ENCODE measurements at places on chromosomes 6 and 20.

GRCh38 chr6:20711518-20711917, 177.3 kb downstream of the CDKAL1 start:
- no peak for DNase-seq

DNA sequence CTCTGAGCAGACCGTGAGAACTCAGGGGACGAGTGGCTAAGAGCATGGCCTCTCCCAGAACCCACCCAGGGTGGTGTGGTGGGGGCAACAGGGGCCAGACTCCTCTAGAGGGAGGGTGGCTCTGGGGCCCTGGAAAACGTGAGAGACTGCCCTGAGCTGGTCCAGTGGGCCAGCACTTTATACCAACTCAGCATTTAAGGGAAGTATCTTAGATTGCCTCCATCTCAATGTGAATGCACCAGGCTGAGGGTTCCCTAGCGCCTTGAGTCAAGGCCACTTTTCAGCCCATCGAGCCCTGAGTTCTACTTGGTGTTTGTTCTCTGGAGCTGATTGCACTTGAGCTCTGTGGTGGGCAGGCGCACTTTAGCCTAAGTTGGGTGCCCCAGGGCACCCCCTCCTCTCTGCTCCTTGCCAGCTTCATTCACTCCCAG, 42.0 kb upstream of the IRF4 start:
- no peak for DNase-seq

- DNase-seq, result no peak
Observed at GRCh38 chr6:144321839-144322591, 36.9 kb downstream of the UTRN start.

DNA sequence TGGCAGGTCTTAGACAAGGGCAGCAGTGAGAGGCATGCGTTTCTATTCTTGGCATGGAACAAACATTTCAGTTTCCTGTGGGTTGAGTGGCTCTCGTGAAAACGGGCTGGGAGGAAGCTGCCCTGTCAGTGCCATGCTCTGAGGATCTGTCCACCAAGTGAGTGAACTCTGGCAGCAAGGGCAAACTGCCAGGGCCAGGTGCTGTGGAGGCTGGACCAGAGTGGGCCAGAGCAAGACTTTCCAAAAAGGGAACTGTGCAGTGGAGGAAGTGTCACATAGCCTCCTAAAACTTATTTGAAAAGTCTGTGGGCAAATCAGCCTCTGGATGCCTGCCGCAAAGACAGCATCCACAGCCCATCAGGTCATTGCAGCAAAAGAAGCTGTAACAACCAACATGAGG, 44.2 kb upstream of the TAB2 start:
- DNase-seq, result no peak

- DNase-seq, result no peak
Observed at GRCh38 chr6:127110712-127111111, 7.8 kb upstream of the RSPO3 start.

DNA sequence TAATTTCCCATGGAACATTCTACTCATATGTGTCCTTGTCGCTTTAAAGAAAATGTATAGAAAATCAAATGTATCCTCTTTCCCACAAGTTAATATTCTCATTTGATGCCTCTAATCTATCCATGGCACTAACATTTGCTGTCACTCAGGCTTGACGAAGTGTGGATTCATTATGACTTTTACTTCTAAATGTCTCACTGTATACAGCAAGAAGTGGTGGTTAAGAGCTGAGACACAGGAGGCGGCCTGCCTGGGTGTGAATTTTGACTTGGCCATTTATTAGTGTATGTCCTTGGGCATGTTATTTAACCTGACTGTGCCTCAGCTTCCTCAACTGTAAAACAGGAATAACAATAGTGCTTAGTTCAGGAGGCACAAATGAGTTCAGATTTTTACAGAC, 70.0 kb downstream of the TRMT6 start:
- DNase-seq, result no peak

DNA sequence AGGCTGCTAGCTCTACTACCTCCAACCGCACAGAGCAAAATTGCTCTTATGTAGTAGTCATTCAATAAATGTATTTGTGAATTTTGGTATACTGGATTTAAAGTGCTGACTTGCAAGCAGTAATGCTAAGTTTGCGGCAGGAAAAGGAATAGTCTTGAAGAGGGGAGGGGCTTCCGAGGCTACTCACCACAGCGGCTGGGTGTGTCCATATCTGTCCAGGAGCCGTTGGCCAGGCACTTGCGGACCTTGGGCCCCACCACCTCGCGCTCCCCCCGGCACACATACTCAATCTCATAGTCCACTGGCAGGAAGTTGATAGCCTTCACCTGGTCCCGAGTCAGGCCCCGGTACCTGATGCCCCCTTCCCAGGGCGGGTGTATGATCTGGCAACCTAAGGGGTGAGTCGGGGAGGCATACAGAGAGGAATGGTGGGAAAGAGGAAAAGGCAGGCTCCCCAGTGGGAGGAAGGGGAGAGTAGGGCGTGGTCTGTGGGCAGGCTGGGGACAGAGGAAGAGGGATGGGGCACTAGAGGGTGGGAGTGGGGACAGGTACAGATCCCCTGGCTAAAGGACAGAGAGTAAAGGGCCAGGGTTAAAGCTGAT, 1.7 kb downstream of the GABBR1 start:
- DNase-seq, result peak; percentile 43

DNA sequence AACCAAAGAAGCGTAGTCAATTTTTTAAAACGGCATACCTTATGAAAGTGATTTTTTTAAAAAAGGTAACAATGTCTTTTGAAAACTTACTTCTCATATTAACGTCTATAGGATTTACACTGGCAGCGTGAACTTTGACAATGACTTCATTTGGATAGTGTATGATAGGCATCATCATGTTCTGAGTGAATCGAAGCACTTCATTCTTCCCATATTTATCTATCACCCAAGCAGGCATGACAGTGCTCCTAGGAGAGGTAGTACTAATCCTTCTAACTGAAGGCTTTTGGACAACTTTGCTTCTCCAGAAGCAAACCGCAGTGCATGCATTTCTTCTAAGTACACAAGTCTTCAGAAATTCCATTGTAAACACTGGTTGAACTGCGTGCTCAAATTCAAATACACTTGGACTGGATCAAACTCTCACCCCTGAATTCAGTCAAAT, 618 bp downstream of the RTN4IP1 start:
- DNase-seq, result no peak

DNA sequence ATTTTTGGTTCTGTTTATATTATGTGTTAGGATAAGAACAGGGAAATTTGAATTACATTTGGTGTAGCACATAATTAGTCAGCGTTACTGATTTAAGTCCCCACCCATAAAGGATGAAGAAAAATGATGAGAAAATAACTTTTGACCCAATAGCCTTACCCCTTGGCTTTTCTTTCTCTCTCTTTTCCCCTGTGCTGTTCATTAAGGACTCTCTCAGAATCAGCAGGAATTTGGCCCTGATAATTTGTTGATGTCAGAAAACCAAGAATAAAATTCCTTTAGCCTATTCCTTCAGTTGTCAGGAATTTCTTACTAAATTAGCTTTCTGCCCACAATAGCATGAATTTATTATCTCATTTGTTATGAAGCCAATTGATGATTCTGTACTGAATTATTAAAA, 18.5 kb downstream of the PLCB1 start:
- DNase-seq, result no peak

DNA sequence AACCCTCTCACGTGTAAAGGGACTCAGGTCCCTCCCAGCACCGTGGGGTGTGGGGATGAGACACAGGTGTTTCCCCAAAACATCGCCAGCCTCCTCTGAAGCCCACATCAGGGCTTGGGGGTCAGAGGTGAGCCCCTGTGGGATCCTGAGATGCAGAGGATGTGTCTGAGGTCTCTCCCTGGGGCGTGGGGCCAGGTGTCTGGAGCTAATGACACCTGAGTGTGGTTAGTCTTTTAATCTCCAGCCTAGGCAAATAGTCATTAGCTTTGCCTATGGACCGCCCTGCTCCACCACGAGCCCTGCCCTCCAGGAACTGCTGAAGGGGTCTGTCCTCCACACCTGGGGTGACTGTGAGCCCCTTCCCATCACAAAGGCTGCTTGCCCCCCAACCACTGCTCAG, 1.7 kb downstream of the SRMS start:
- DNase-seq, result no peak

DNA sequence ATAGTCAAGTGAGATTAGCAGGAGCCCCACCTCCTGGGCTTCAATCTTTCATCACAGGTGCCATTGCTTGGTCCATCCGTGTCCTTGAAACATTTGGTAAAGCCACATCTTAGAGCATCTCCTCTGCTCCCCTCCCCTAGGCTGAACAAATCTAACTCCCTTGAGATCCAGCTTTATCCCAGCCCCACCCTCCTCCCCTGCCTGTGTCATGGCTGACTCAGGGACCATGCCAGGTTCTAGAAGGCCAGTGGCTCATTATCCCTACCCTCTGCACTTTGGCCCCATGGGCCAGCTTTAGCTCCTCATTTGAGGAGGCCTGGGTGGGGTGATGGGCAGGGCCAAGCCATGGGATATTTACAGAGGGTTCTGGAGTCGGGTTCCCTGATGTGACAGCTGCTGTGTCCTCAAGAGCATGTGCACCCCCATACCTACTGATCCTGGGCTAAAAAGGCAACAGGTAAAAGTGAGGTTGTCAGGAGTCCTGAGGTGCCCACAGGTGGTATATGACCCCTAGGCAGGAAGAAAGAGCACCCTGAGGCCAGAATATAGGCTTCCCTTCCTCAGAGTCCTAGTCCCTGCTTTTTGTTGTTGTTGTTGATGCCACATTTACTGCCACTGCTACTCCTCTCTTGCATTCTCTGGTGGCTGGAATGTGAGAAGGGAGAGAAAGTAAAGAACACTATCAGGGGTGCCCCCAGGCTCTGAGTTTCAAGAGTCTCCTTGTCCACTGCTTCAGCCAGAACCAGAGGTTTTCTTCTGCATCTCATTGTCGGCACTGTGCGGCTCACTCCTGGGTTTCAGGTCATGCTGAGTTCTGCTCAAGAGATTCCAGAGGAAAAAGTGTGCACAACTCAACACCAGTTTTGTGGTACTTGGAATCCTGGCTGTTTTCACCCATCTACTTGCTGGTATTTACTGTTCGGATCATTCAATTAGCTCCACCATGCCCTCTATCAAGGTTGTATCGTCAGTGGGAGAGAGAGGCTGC, 228.4 kb downstream of the LRFN2 start:
- no peak for DNase-seq

- DNase-seq, result no peak
Observed at GRCh38 chr6:125217369-125217768, 63.8 kb downstream of the TPD52L1 start.

GRCh38 chr6:85135376-85136094, 314.3 kb upstream of the NT5E start:
- no peak for DNase-seq

DNA sequence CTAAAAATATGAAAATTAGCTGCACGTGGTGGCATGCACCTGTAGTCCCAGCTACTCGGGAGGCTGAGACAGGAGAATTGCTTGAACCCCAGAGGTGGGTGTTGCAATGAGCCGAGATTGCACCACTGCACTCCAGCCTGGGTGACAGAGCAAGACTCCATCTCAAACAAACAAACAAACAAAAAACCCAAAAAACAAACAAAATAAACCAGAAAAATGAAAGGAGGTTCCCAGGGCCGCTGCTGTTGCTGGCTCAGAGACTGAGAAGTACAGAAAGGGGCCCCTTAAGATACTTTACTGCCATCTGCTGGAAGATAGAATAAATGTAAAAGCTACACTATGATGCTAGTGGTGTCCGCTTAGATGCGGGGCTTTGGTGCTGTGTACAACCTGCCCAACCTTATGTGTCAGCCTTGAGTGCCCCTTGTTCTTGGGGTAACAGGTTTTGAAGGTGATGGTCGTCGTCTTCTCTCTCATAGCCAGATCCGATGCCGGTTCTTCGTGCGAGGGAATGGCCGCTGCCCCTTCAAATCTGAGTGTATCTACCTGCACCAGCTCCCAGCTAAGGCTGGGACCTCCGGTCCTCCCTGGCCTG, 2.8 kb upstream of the FANCE start:
- peak; percentile 73 for DNase-seq

DNA sequence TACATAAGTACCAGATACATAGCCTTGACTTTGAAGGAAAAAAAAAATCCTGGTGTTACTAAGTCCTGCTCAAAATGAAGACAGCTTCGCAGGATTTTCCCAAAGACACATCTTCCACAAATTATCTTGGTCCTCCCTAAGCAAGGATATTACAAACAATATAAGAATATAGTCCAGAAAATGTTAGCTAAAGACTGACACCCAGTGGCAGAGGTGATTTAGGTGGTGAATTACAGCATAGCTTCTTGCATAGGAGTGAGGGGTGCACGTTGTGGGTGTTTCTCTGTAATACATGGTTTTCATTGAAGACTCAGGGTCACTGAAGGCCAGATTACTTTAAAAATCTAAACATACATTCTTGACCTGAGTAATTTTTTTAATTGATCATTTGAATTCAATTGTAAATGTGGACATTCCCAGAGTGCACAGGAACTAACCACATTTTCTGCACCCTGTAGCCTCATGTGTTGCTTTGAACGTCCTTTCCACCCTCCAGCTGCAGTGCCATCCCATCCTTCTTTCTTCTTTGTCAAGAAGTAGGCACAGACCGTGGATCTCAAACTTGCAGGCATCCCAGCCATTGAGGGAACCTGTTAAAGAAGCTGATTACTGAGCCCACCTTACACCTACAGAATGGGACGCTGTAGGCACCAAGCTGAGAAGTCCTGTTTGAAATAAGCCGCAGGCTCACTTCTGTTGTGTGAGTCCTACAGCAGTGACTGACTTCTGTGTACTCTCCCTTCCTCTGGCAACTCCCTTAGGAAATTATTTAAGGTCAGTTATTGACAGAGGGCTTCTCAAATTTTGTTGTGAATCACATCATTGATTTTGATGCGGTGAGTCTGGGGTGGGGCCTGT, 102.6 kb downstream of the PERP start:
- DNase-seq, result peak; percentile 26

GRCh38 chr6:41545247-41545702, 906 bp upstream of the FOXP4 start:
- DNase-seq, result no peak

- no peak for DNase-seq
Observed at GRCh38 chr6:14682812-14683211, 563.1 kb upstream of the JARID2 start.

GRCh38 chr6:100185615-100186014, 191.6 kb upstream of the MCHR2 start:
- DNase-seq, result no peak

DNA sequence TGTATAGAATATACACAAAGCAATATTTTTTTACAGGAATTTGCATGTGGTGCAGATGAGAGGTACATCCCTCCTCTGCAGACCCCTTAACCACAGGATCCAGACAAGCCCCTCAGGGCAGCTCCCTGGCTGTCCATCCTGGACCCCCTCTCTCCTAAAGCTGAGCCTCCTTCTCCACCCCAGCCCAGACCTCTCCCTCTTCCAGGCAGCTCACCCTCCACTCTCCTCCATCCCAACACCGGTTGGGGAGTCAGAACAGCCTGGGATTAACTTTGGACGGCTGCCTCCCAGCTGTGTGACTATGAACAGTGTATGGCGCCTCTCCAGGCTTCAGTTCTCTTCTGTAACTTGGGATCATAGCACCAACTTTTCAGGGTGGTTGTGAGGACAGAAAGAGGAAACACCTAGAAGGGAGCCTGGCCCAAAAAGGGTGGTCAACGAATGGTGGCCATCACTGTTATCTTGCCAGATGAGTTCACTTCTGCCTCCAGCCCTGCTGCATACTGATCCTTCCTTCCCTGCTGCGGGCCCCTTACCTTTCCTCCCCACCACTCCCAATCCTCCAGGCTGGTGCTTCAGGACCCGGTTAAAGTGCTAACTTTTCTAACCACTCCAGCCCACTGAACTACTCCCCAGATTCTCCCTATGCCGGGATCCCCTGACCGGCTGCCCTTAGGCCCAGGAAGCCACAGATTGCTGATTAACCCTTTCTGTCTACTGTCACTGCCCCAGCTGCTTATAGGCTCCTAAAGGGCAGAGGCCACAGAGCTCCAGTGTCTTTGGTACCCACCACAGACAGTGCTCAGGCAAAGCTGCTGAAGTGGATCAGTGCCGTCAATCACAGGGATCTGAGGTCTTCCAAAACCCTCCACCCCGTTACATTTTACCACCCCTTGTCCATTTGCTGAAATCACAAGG, 55.9 kb downstream of the GPR6 start:
- no peak for DNase-seq

All from retina (tissue), 1 donor.